ENCODE measurements at places on chromosomes 2 and 18.
A peak's percentile ranks its signal among the peaks of the same experiment; 100 is the strongest.

DNA sequence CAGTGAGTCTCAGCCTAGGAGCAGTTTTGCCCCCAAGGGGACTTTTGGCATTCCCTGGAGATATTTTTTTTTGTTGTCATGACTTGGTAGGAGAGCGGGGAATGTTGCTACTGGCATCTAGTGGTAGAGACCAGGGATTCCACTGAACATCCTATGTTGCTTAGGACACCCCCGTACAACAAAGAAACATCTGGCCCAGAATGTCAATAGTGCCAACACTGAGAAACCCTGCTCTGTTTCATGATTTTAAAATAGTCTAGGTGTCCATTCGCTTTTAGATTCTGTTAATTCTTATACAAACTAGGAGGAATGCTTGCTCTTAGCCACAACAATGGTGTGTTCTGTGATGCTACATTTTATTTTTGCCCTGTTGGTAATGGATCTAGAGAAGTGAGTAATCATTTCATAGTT lies 225.8 kb upstream of the SIX3 start:
- DNase-seq, result no peak

DNA sequence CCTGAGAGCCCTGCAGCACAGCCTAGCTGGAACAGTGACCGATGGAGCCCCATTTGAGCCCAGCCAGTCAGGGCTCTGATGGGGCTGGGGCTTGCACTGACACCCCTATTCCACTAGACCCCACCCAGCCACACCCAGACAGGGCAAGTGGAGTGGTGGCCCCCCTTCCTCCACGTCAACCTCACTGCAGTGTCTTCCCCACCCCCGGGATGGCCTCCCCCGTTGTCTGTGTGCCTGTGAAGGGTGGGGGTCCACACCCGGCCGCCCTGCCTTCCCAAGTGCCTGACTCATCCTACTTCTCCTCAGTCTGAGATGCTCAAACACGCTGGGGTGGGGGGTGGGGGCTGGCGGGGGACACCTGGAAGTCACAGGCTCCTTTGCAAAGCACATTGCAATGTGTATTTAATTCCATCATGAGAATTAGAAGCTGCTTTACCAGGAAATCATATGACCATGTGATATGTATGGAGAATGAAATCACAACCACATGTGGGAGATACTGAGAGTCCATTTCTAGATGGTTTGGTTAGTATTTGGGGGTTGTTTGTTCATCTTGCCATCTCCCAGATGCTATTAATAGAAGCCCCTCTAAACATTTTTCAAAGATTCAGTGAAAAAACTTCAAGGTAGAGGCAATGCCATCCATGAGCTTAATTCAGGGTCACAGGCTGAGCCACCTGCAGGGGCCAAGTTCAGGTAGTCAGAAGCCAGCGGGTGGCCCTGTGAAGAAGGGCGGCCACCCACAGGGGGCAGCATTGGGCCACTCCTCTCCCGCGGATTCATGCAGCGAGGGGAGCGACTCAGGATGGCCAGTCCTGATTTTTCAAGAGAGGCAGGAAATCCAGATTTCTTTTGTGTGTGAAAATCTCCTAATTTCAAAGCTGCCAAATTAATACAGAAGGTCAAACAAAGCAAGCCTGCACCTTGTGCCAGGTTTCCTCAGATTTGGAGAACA lies 22.7 kb upstream of the GMPPA start:
- peak; percentile 63 for DNase-seq

GRCh38 chr2:234374736-234375135 lies 122.1 kb downstream of the ARL4C start:
- DNase-seq, result no peak

DNA sequence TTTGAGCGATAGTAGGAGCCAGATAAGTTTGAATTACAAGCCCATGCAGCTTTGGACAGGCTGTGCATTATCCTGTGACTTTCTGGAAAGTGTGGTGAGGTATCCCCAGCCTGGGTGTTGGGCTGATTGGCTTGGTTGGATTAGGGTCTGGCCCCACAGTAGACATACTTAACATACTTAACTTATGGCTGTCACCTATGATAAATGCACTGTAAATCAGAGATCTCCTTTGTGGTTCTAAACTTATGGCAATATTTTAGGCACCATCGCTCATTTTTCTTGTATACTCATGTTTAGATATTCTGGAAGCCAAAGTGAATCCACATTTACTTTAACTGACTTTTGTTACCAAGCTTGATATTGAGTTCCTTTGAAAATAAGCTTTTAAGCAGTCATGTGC lies 54.8 kb downstream of the SPTBN1 start:
- DNase-seq, result no peak

DNA sequence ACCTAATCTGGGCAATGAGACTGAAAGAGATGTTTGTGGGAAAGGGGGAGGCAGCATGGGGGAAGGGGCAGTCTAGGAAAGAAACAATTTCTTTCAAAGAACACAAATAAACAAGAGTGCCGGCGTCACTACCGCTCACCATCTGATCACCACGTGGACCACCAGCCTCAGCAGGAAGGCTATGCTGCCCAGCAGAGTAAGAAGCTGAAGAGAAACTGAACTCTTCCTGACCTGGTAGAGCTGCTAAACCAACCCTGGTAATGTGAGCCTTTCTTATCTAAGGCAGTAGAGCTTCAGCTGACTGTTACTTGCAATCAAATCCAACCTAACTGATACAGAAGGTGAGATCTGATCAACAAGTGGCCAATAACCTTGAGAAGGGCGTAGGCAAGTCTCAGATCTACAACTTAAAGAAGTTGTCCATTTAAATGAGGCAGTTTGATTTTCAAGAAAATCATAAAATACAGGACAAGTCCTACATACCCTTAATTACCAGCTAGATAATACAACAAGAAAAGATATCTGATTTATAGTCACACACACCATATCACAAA lies 44.2 kb upstream of the SPTBN1 start:
- no peak for DNase-seq

DNA sequence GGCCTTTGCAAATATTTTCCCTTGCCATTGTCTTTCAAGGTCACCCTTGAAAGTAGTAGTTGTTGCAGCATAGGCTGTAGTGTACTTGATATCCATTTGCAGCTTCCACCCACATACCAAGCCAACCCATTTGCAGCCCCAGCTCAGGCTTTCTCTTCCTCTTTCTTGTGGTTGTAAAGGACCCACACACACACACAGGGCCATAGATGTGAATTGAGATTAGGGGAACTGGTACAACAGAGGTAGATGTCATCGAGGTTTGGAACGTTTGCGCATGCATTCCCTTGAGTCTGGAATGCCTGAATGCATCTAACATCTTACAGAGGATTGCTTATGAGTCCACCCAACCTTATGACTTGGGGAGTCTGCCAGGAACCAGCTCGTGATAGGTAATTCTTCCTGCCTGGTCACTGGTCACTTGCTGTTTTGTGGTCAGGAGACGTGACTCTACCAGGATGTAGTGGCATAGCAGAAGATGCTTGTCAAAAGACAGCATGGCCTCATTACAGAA lies 91.9 kb downstream of the MRPS9 start:
- DNase-seq, result no peak

GRCh38 chr18:45958027-45958426 lies 9.1 kb downstream of the EPG5 start:
- DNase-seq, result no peak

GRCh38 chr2:166831930-166832329 lies 56.4 kb upstream of the XIRP2 start:
- no peak for DNase-seq

GRCh38 chr2:39606585-39606984 lies 59.1 kb upstream of the TMEM178A start:
- no peak for DNase-seq

- DNase-seq, result no peak
Measured at GRCh38 chr2:12737738-12738485, 21.2 kb downstream of the TRIB2 start.

DNA sequence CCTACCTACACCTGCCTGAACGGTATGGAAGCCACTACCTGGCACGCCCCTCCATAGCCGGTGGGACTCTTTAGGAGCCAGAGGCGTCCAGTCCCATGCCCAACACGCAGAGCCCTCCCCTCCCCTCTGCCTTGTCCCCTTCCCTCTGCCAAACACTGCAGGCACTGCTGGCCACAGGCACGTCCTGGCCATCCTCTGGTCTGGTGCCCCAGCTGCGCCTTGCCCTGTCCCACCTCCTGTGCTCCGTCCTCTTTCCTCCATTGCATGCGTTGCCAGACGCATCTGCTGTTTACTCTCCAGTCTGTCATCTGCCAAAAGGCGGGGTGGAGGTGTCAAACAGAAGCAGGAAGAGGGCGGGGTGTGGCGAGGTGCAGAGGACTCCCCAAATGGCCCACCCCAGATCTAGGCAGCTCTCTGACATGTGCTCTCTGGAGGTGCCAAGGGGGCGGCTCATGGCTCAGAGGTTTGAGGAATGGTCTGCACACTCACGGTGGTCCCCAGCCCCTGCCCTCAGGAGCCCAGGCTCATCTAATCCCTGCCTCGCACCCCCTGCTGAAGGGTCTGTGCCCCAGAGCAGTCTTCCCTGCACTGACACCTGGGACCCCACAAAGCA lies 45.1 kb downstream of the HS6ST1 start:
- no peak for DNase-seq

- DNase-seq, result peak; percentile 13
Measured at GRCh38 chr18:56873441-56874140, 222.4 kb downstream of the WDR7 start.

DNA sequence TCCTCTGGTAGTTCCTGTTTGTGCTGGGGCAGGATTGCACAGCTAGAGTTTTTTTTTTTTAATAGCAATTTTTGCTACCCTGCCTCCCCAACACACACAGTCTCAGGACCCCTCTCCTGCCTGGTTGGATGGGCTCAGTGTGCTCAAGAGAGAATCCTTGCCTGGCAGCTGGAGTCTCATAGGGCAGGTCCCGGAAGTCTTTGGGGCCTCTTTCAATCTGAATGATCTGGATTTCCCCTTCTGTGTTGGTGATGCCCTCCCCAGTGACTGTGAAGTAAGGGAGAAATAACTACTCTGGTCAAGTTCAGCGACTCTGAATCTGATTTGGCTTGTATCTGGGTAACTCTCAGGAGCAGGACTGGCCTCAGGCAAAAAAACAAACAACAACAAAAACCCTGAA lies 220.6 kb upstream of the LRRTM1 start:
- no peak for DNase-seq

DNA sequence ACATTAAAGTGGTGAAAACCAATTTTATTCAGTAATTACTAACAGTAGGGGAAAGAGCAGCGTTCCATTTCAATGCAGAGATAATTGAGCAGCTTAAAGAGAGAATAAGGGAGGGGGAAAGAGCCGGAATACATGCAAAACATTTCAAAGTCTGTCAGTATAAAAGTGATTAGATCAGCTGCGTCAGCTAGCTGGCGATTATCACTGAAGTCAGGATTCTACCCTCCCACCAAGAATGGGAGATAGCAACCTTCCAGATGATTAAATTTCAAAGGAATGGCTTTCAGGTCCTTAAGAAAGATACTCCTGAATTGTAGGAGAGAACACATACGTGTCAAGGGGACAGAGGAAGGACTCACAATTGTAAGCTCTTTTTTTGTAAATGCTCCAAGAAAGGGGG lies 2.7 kb upstream of the ZC3H6 start:
- DNase-seq, result no peak

GRCh38 chr2:26847655-26848335 lies at the start of gene DPYSL5:
Gene DPYSL5 (plus strand): TSS chr2:26848132. CDS start chr2:26898500, 50,368 bp downstream.
- DNase-seq, result no peak

- no peak for DNase-seq
Measured at GRCh38 chr2:68018727-68019126, 44.1 kb downstream of the C1D start.

GRCh38 chr2:64000630-64001381 lies 18.4 kb downstream of the VPS54 start:
- no peak for DNase-seq

GRCh38 chr2:205751569-205752031 lies 69.3 kb downstream of the NRP2 start:
- no peak for DNase-seq

DNA sequence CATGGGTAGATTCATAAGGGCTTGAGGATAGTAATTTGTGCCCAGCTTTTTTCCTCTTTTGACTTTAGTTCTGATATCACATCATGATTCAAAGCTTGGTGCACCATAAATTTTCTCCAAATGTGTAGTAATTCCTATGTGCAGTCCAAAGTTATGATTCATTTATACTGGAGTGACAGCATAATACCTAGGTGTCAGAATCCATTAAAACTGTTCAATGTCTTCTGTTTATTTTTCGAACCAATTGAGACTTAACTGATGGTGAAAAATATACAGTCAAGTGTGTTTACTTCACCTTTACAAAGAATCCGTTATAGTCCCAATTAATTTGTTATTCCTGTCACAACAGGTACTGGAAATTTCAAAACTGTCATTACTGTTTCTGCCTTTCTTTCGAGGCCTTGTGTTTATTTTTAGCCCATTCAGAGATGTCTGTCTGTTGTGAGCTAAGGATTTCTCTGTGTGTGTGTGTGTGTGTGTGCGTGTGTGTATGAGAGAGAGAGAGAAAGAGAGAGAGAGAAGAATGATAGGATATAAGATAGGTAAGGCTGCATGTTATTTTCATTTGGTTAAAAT lies 389.7 kb upstream of the ATP5MC3 start:
- no peak for DNase-seq

DNA sequence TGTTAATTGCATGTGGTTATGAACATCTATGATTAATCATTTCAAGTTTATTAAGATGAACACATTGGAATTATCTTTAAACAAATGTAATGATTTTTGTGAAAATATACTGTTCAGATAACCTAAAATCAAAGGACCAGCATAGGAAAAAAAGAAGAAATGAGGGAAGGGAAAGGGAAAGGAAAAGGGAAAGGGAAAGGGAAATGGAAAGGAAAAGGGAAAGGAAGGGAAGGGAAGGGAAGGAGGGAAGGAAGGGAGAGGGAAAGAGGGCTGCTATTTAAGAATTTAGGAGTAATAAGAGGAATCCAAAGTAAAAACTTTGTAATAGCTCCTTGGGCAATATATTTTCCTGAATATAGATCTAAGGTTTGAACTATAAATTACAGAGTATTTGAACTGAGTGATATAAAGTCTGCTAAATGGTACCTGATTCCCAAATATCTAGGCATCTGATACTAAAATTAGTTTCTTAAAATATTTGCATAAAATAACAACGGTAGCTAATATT lies 726.3 kb downstream of the EPHA4 start:
- no peak for DNase-seq

- DNase-seq, result no peak
Measured at GRCh38 chr2:237022533-237022932, 63.2 kb upstream of the COPS8 start.

DNA sequence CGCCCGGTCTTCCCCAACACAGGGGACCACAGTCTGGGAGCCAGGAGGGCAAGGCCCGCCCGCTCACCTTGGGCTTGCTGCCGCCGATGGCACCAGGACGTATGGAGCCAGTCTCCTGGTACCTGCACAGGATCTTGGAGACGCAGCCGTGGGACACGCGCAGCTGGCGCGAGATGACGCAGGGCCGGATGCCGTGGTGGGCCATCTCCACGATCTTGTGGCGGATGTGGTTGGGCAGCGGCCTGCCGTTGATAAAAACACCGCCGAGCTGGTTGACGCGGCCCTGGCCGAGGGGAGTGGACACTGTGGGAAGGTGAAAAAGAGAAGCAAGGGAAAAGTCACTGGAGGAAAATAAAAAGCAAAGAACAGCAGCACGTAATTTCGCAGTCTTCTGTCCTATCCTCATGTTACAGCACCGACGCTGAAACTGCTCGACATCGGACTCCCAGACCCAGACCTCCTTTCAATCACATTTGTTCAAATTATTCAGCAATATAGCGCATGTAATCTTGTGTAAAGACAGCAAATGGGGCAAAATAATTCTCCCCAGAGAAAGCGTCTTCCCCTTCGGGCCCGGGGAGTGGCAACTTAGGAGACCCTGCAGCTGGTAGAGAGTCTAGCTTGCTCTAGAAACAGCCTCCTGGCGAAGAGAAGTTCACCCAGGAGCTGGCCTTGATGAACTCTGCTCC lies 1.7 kb downstream of the PAX3 start:
- no peak for DNase-seq

All from mucosa of gallbladder (tissue), 1 donor.